Right lobe of liver (tissue), 6 donors: ENCODE measurements at places on chromosomes 16 and 17. TPM values are rescaled to one million over a fixed set of nuclear protein-coding genes. Genes with fewer than 3 reads are reported as not detected.

GRCh38 chr17:50266384-50267073 is 7.7 kb upstream of the TMEM92 start:
- peak; percentile 42 for DNase-seq
- peaks cover 7% of the 10 kb centered on the region for H3K4me1 ChIP-seq
- no peak overlapping the region for H3K4me3 ChIP-seq
- H3K27me3 ChIP-seq = no peaks in the 10 kb centered on the region
- no peak overlapping the region for H3K27ac ChIP-seq

DNA sequence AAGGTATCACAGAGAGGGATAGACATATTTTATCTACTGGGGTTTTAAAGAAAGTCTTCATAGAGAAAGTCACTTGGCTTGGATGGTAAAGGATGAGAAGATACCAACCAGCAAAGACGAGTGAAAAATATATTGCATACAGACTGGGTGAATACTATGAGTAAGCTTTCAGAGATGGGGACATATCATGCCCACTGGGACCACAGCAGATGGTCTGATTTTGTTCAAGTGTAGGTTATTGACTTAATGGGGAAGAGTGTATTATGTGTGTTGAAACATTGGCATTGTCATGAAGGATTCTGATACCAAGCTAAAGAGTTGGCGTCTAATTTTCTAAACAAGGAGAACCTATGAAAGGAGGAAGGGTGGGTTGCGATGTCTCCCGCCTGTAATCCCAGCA is 13.8 kb upstream of the MMD start:
- H3K27ac ChIP-seq = no peak overlapping the region
- no peaks in the 10 kb centered on the region for H3K4me1 ChIP-seq
- H3K27me3 ChIP-seq = no peaks in the 10 kb centered on the region
- no peak overlapping the region for H3K4me3 ChIP-seq

DNA sequence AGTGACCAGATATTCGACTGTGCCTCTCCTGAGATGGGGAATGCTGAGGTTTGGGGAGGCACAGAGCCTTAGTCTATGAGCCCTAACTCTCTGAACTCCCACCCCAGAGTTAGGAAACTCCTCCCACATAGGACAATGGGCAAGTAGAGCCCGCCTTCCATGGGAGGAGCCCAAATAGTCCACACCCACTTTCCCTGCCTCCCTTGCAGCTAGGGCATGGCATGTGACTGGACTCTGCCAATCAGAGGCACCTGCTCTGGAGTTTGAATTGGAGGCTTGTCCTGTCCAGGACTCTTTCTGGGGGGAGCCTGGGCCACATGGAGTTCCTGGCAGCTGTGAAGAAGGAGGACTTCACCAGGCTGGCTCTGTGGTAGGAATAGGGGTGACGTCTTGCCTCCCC is 48.4 kb downstream of the SOCS1 start:
- no peak overlapping the region for H3K27ac ChIP-seq
- H3K27me3 ChIP-seq = no peaks in the 10 kb centered on the region
- no peak overlapping the region for H3K4me3 ChIP-seq
- H3K4me1 ChIP-seq = no peaks in the 10 kb centered on the region
- H3K36me3 ChIP-seq = no peaks in the 10 kb centered on the region

DNA sequence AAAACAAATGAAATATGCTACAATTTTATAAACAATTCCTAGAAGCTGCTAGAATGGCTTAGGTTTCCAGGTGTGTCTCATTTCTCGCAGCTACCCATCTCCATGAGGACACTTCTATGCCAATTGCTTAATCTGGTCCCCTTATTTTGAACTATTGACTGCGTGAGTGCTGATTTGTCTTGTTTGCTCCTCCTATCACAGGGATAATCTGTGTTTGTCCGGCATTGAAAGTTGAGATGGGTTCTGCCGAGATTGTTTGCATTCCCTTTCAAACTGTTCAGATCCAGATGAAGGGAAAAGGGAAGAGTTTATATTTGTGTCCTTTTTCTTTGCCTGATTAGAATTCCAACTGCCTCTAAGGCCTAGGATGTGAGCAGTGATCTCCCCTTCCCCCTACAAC is 21.7 kb upstream of the COX10 start:
- no peaks in the 10 kb centered on the region for H3K36me3 ChIP-seq
- no peaks in the 10 kb centered on the region for H3K4me1 ChIP-seq
- H3K27ac ChIP-seq = no peak overlapping the region
- no peak overlapping the region for H3K4me3 ChIP-seq

GRCh38 chr17:14143688-14144087 is 74.4 kb downstream of the COX10 start:
- DNase-seq = no peak
- no peaks in the 10 kb centered on the region for H3K36me3 ChIP-seq
- H3K4me1 ChIP-seq = no peaks in the 10 kb centered on the region
- no peak overlapping the region for H3K4me3 ChIP-seq

DNA sequence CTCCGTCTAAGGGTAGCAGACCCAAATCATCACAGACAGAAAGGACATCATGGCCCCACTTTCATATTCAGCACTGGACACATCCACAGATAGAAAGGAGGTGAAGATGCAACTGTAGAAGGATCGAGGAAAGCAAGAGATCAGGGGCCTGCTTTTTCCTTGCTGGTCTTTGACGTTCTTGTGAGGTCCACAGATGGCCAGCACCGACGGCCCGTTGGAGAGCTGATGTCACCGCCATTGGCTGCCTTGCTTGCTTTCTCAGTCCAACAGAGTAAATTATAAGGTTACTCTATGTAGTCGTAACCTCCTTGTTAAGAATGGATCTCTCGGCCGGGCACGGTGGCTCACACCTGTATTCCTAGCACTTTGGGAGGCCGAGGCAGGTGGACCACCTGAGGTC is 5.1 kb upstream of the RBFOX3 start:
- H3K27me3 ChIP-seq = no peaks in the 10 kb centered on the region
- no peak overlapping the region for H3K4me3 ChIP-seq
- H3K36me3 ChIP-seq = no peaks in the 10 kb centered on the region
- no peak overlapping the region for H3K27ac ChIP-seq

GRCh38 chr17:1302761-1303160 is 23.3 kb downstream of the TRARG1 start:
- no peaks in the 10 kb centered on the region for H3K36me3 ChIP-seq
- no peak overlapping the region for H3K27ac ChIP-seq
- H3K27me3 ChIP-seq = no peaks in the 10 kb centered on the region

- H3K36me3 ChIP-seq = no peaks in the 10 kb centered on the region
- no peak overlapping the region for H3K4me3 ChIP-seq
- H3K27ac ChIP-seq = no peak overlapping the region
- DNase-seq = no peak
- no peaks in the 10 kb centered on the region for H3K4me1 ChIP-seq
- H3K27me3 ChIP-seq = no peaks in the 10 kb centered on the region
Observed at GRCh38 chr17:73731733-73732132, 87.5 kb upstream of the SDK2 start.

DNA sequence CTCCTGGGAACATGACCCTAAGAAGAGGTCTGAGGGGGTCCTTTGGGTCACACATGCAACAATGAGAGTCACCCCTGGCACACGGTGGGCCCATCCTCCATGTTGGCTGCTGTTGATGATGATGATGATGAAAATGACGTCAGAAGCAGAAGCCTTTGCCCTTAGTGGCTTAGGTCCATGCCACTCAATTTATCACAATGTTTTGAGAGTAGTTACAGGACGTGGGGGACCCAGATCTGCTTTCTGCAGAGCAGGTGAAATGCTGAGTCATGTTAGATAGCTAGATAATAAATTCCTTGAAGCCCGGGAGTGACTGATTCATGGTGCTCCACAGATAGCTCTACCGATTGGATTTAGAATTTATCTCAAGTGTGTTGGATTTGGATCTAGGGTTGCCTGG is 53.9 kb downstream of the VPS35L start:
- H3K36me3 ChIP-seq = peaks cover 24% of the 10 kb centered on the region
- no peaks in the 10 kb centered on the region for H3K27me3 ChIP-seq
- H3K4me3 ChIP-seq = no peak overlapping the region
- no peak for DNase-seq
- H3K27ac ChIP-seq = no peak overlapping the region

DNA sequence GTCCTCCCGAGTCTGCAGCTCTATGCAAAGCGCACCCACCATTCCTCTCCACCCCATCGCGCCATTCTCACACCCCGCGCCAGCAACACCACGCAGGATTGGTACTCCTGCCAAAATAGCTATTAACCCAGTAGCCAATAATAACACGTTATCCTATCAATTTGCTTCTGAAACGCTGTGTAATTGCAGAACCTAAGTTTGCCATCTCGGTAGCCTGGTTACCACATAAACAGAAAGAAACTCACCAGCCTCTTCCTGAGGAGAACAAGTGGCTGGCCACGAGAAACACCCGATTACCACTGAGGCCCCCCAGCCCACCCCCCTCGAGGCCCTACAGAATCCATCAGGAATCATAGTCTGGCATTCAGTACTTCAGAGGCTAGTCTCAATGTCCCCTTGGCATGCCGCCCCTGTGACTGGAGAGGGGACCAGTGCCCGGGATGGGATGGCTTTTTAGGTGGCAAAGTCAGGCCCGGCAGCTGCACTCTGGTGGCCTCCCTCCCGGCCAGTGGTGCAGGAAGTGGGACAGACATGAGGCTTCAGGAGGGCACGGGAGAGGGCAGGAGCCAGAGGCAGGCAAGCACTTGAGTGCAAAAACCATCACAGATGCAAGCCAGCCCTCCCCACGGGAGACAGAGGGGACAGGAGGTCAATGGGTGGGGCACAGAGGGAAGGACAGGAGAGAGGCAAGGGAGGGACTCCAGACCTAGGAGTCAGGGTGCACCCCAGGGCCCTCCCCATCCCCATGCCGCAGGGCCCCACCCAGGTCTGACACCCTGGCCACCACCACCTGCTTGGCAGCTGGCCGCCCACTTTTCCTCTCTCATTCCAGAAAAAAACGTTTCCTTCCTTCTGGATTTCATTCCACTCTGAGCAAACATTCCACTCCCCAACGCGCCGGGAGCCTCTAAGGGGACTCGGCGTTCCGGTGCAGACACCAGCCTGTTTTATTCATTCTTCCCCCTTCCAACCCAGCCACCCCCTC is 192.5 kb downstream of the ZNF423 start:
- H3K4me1 ChIP-seq = no peaks in the 10 kb centered on the region
- H3K27me3 ChIP-seq = no peaks in the 10 kb centered on the region
- H3K4me3 ChIP-seq = no peak overlapping the region
- no peak overlapping the region for H3K27ac ChIP-seq

- no peak overlapping the region for H3K27ac ChIP-seq
- no peaks in the 10 kb centered on the region for H3K36me3 ChIP-seq
- no peak overlapping the region for H3K4me3 ChIP-seq
- DNase-seq = no peak
- H3K4me1 ChIP-seq = no peaks in the 10 kb centered on the region
- no peaks in the 10 kb centered on the region for H3K27me3 ChIP-seq
Observed at GRCh38 chr16:17555176-17555575, 84.4 kb upstream of the XYLT1 start.

DNA sequence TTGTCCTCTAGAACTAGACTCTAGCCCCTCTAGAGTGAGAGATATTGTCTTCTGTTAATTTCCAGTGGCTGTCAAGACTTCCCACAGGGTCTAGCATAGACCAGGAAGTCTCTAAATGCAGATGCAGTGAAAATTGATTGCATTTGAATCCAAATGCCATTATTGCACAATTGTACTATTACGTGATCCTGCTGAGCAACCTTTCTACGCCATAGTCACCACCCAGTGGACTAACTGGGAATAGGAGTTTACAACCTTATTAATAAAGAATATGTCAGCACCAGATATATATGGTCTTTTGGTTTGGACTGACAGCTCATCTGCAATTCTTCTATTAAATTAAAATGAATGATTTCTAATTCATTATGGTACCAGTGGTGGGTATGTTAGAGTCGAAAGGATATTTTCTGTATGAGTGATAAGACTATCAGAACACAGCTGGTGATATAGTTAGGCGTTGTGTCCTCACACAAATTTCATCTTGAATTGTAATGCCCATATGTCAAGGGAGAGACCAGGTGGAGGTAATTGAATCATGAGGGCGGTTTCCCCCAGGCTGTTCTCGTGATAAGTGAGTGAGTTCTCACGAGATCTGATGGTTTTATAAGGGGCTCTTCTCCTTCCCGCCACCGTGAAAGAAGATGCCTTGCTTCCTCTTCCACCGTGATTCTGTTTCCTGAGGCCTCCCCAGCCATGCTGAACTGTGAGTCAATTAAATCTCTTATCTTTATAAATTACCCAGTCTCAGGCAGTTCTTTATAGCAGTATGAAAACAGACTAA is 138.9 kb upstream of the CA10 start:
- H3K4me3 ChIP-seq = no peak overlapping the region
- no peak for DNase-seq
- no peak overlapping the region for H3K27ac ChIP-seq
- no peaks in the 10 kb centered on the region for H3K27me3 ChIP-seq
- H3K4me1 ChIP-seq = no peaks in the 10 kb centered on the region

- no peaks in the 10 kb centered on the region for H3K36me3 ChIP-seq
- H3K27me3 ChIP-seq = no peaks in the 10 kb centered on the region
- H3K4me3 ChIP-seq = no peak overlapping the region
- no peaks in the 10 kb centered on the region for H3K4me1 ChIP-seq
- DNase-seq = no peak
Observed at GRCh38 chr17:6346156-6346786, 88.7 kb downstream of the AIPL1 start.

- no peaks in the 10 kb centered on the region for H3K36me3 ChIP-seq
- H3K4me1 ChIP-seq = peaks cover 22% of the 10 kb centered on the region
- no peak for DNase-seq
- no peak overlapping the region for H3K4me3 ChIP-seq
- H3K27me3 ChIP-seq = no peaks in the 10 kb centered on the region
Observed at GRCh38 chr17:34369571-34369970, 6.5 kb upstream of the CCL1 start.

GRCh38 chr16:73544826-73545225 is 496.9 kb upstream of the ZFHX3 start:
- H3K27ac ChIP-seq = no peak overlapping the region
- DNase-seq = no peak
- H3K36me3 ChIP-seq = no peaks in the 10 kb centered on the region
- no peaks in the 10 kb centered on the region for H3K4me1 ChIP-seq

GRCh38 chr17:7523033-7523432 is 25.8 kb upstream of the TNFSF12 start:
- DNase-seq = no peak
- H3K36me3 ChIP-seq = no peaks in the 10 kb centered on the region
- H3K4me3 ChIP-seq = no peak overlapping the region
- H3K4me1 ChIP-seq = no peaks in the 10 kb centered on the region
- no peaks in the 10 kb centered on the region for H3K27me3 ChIP-seq

DNA sequence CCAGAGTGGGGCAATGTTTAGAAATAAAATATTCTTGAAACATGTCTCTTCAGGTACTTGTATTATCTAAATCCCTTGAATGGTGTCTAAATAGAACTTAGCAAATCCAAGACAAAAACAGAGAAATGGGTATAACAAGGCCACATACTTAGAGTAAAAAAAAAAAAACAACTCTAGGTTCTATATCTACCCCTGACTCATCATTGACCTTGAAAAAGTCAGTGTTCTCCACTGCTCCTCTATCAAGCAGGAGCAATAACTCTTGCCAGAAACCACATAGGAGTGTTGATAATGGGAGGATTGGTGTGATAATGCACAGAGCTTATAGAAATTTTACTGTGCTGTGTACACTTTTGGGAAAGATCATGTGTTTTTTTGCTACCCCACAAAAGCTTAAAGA is 296.6 kb upstream of the PMFBP1 start:
- no peak overlapping the region for H3K27ac ChIP-seq
- no peak overlapping the region for H3K4me3 ChIP-seq
- no peaks in the 10 kb centered on the region for H3K27me3 ChIP-seq
- no peaks in the 10 kb centered on the region for H3K36me3 ChIP-seq
- no peaks in the 10 kb centered on the region for H3K4me1 ChIP-seq

HSF5 gene
- total RNA-seq = 0.10 TPM

NUDT7 gene
- total RNA-seq = 30.5 TPM

CACNG5 gene
- not detected for total RNA-seq

SCIMP gene
- 4.4 TPM for total RNA-seq

KCNG4 gene
- not detected for total RNA-seq

NPB gene
- 1.5 TPM for total RNA-seq

LIMD2 gene
- 5.3 TPM for total RNA-seq

GNGT2 gene
- 1.6 TPM for total RNA-seq

KRTAP1-5 gene
- not detected for total RNA-seq

TP53TG3B gene
- total RNA-seq = not detected

ACSM2B gene
- 603 TPM for total RNA-seq

FBXL19 gene
- total RNA-seq = 8.0 TPM

TOM1L1 gene
- 59.6 TPM for total RNA-seq

SP6 gene
- total RNA-seq = not detected
